T47D (cell line): ENCODE measurements at places on chromosomes 5 and 9.

DNA sequence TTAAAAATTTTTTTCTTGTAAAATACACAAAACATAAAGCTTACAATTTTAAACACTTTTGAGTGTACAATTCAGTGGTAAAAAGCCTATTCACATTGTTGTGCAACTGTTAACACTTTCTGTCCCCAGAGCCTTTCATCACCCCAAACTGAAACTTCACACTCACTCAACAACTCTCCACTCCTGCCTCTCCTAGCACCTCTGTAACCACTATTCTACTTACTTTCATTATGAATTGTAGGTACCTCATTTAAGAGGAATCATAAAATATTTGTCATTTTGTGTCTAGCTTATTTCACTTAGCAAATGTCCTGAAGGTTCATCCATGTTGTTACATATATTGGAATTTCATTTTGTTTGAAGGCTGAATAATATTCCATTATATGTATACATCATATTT, 4.3 kb upstream of the ZNF510 start:
- DNase-seq, result no peak

GRCh38 chr5:73640861-73641320, 14.9 kb downstream of the ARHGEF28 start:
- DNase-seq, result no peak

GRCh38 chr5:143350751-143351602, 52.5 kb downstream of the NR3C1 start:
- no peak for DNase-seq

- peak; percentile 20 for DNase-seq
Observed at GRCh38 chr9:124894741-124895170, 32.8 kb downstream of the ARPC5L start.

DNA sequence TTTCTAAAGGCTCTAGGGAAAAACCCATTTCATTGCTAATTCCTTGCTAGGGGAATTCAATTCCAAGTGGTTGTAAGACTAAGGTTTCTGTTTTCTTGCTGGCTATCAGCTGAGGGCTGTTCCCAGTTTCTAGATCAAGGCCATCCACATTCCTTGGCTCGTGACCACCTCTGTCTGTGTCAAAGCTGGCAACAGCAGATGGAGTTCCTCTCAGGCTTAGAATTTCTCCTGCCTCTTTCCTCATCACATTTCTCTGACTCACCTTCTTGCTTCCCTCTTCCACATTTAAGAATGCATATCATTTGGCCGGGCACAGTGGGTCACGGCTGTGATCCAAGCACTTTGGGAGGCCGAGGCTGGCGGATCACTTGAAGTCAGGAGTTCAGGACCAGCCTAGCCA, 19.0 kb downstream of the DAB2IP start:
- no peak for DNase-seq

GRCh38 chr5:58382131-58382534, 77.8 kb downstream of the PLK2 start:
- DNase-seq, result no peak

GRCh38 chr5:138180183-138180782, 1.4 kb downstream of the KIF20A start:
- peak; percentile 88 for DNase-seq

DNA sequence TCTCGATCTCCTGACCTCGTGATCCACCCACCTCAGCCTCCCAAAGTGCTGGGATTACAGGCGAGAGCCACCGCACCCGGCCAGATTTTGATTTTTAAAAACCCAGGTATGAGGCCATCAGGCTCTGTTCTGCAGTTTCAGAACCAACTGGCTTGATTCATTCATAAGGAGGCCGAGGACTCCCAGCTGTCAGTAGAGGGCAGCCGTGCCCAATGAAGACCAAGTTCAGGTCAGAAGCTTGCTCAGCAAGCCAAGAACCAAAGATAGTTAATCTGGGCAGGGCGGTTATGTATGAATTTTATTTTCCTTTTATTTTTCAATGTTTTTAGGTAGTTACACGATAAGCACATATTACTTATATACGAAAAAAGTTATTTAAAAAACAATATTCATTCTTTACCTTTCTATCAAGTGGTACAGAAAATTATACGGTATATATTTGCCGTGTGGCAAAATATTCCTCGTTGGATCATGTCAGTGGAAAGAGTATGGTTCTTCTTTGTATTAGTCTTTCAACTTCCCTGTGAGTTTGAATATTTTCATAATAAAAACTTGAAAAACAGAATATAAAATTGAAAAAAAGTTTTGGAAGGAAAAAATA, 18.0 kb downstream of the MGAT1 start:
- DNase-seq, result peak; percentile 84

- DNase-seq, result no peak
Observed at GRCh38 chr5:114237766-114238165, 124.1 kb upstream of the KCNN2 start.

GRCh38 chr9:25381141-25381540, 297.1 kb downstream of the TUSC1 start:
- DNase-seq, result no peak

- DNase-seq, result no peak
Observed at GRCh38 chr5:151581347-151581746, 9.8 kb downstream of the FAT2 start.

DNA sequence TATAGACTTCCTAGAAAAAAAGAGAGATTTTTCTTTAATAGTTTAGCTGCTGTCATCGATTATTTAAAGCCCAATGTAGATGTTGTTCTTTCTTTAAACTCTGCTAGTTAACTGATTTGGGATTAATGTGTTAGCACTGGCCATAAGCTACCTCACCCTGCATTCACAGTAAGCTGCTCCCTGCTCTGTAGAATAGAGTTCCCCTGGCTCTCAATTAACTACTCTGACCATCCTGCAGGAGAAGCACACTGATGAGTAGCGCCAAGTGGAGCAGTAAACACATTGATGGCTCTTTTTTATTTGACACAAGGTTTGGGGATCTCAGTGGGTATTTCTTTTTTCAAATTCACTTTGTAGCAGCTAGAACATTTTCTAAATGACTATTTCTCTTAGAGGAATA, 807.9 kb upstream of the ZNF608 start:
- DNase-seq, result no peak

GRCh38 chr9:78015241-78015640, 16.4 kb downstream of the GNAQ start:
- no peak for DNase-seq

DNA sequence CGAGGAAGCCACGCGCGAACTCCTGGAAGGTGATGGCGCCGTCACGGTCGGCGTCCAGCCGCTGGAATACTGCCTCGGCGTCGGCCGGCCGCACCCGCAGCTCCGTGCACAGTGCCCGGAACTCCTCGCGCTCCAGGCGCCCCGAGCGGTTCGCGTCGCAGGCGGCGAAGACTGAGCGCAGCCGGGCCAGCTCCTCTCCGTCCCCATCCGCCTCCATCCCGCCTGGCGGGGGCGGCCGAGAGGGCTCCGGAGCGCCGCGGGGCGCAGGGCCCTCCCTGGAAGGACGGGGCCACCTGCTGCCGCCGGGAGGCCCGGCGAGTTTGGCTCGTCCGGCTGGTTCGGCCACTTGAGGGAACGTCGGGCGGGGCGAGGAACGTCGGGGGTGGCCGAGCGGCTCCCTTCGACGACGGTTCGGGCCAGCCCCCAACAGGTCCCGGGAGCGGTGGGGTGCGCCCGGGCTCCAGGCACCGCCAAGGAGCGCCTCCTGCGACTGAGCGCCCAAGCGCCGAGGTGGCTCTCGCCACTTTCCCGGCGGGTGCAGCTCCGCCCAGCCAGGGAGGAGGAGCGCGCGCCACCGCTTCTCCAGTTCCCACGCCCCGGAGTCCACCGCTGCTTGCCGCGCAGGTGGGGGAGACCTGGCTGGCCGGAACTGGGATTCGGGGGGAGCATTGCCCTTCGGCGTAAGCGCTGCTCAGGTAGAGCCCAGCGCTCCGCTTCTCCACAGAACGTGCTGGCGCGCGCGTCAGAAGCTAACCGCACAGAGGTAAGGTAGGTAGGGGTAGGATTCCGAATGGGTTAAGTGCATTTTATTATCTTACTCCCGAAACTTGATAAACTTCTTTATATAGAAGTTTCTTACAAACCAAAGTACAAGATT, at the start of gene RASEF:
Gene RASEF, minus strand, starts transcription at position 492 of the 877 bp plus-strand sequence. Its CDS starts 275 bp downstream, at position 217.
- peak; percentile 96 for DNase-seq

GRCh38 chr5:172910828-172911627, 48.2 kb upstream of the RPL26L1 start:
- peak; percentile 59 for DNase-seq

GRCh38 chr5:112616812-112617547, 120.7 kb upstream of the APC start:
- no peak for DNase-seq

DNA sequence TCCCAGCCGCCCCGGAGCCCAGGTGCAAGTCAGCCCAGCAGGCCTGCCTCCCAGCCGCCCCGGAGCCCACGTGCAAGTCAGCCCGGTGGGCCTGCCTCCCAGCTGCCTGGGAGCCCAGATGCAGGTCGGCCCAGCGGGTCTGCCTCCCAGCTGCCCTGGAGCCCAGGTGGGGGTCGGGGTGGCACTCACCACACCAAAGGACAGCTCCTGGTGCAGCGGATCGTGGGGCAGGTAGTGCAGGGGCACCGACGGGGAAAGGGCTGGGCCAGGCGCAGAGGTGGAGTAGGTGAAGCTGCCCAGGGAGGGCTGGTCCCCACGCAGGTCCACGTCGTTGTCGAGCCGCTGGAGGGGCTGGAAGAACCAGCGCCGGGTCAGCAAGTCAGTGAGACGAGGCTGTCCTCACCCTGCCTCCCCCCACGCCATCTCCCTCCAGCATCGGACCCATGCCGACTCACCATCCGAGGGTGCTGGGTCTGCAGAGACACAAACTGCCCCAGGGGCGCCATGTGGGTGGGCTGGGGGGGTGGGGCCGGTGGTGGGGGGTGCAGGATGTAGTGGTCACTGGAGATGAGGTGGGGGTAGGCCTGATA, 6.7 kb downstream of the RNF44 start:
- DNase-seq, result no peak

DNA sequence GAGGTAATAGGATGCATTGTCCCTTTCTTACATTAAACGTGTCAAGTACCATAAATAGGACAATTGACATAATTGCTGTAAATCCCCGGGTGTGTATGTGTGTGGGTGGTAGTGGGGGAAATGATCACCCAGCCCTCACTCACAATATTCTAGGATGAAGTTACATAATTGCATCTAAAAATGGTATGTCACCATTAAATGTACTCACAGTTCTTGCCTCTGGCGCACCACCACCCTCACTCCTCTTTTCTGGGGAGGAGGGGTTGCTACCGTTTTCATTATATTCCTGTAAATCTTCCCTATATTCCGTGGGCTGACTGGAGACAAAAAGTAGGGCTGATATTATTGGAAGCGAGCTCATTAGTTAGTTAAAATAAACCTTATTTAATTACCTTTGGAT, 563.8 kb downstream of the TLR4 start:
- no peak for DNase-seq

DNA sequence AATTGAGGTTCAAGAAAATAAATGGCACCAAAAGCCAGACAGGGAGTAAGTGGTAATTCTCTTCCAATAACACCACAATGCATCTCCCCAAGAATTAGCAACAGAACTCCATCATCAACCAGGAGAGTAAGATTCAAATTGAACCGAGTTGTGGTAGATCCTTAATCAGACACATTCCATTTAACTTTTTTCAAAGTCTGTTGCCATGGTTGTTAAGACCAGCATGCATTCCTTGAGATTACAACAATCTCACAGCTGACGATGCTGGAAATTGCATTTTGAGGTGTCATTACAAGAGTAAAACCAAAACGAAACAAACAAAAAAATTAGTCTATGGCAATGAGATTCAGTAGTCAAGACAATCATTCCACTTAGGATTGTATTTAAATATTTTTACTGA, 78.9 kb upstream of the ZNF462 start:
- DNase-seq, result no peak

GRCh38 chr5:36089989-36090388, 23.3 kb upstream of the UGT3A2 start:
- DNase-seq, result no peak

DNA sequence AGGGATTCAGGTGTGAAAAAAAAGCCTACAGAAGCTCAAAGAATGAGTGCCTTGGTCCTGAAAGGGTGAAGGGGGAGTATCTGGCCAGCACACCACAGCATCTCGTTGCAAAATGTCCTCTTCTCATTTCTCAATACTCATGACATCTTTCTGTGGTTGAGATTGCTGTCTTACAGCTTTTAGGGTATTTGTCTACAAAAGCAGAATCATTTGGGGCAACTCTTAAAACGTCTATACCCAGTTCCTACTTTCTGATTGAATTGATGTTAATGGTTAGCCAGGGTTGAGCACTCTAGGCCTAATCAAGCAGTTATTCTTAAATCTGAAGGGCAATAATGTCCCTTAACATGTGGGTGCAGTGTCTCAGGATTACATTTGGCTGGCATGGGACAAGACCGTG, 21.2 kb upstream of the PCSK5 start:
- no peak for DNase-seq

GRCh38 chr5:177496727-177497291, 595 bp downstream of the PDLIM7 start:
- peak; percentile 76 for DNase-seq

GRCh38 chr5:9707732-9708462, 77.7 kb upstream of the TAS2R1 start:
- no peak for DNase-seq

DNA sequence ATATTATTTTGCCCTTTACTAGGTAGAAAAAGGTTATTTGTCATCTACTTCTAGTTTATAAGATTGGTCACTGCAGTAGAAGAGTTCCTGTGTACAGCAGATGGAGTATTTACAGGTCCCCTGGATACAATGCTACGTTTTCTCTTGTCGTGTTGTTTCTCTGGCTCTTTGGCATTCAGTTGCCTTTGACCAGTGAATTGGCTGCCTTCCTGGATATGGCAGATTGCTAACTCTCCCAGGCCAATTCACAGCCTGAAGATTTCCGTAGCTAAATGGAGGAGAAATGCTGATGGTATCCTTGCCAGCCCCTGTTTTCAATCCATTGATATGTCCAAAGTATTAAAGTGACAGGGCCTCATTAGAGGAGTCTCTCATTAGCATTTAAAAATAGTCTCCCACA, 32.5 kb upstream of the GNAQ start:
- DNase-seq, result no peak

DNA sequence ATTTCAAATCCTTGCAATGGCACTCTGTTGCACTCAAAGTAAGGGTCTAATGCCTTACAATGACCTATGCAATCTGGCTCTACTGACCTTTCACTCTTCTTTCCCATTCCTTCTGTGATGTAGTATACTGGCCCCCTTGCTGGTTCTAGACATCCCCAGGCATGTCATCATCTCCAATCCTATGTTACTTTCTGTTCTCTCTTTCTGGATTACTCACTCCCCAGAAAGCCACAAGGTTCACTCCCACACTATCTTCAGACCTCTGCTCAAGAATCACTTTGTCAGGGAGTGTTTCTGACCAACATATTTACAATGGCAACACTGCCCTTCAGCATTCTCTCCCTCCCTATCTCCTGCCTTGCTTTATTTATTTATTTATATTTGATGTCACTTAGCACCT, 802.2 kb upstream of the WWC1 start:
- DNase-seq, result no peak
